ENCODE measurements at places on chromosomes 2 and 18.

- DNase-seq = no peak
Measured at GRCh38 chr2:152120430-152120829, 21.6 kb upstream of the CACNB4 start.

DNA sequence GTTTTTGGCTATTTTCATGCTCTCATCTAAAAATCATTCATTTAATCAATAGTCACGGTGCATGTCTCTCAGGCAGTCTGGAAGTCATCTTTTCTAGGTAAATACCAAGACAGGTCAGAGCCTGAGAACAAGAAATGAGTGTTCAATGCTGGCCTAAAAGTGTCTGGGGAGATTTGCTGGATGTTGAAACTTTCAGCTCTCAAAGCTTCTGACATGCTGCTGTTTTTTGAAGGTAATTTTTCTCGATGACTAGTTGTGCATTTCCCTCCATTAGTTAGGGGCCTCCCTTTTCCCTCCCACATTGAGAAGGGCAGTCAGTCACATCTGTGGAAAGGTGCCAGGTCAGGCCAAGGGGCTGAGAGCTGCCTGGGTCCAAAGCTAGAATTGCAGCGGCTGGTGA is 115.6 kb downstream of the LPIN1 start:
- no peak for DNase-seq

DNA sequence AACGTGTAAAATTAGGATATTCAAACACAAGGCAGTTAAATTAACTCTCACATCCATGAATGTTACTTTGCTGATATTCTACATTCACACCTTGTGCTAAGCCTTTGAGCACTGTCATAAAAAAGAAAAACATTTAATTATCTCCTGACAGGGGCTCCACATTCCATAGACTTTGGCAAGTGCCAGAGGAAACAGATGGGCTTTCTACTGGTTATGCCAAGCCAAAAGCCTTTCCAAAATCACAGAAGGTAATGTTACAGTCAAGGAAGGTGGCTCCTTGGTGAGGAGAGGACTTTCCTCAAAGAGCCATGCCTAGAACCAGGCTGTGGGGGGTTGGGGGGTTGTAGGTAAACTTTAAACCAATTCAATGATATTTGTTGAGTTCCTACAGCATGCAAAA is 12.4 kb downstream of the MYO5B start:
- DNase-seq = no peak

DNA sequence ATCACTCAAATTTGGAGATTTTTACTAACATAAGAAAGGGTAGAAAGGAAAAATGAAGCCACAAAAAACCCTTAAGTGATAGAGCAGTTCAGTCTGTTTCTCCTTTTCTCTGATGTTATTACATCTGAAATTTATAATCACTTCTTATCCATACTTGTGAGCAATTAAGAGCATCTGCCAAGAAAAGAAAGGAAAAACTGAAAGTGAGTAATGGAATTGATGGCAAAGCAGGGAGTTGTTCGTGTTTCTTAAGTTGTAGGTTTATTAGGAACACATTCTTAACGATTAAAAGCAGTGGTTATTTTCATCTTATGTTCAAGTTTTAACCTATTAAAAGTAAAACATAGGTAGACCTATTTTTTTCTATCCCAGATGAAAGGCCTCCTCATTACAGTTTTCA is 277.7 kb downstream of the RND3 start:
- no peak for DNase-seq

- no peak for DNase-seq
Measured at GRCh38 chr2:64029116-64029665, 10.0 kb upstream of the VPS54 start.

All from stimulated activated CD8-positive, alpha-beta memory T cell treated with anti-CD3 and anti-CD28 coated beads, Interleukin-4, amount 100 ng/mL, for 1 hour (primary cell).